Fibroblast of the aortic adventitia (primary cell): ENCODE measurements at places on chromosomes 12 and 14. TPM values are rescaled to one million over a fixed set of nuclear protein-coding genes. Genes with fewer than 3 reads are reported as not detected.

DNA sequence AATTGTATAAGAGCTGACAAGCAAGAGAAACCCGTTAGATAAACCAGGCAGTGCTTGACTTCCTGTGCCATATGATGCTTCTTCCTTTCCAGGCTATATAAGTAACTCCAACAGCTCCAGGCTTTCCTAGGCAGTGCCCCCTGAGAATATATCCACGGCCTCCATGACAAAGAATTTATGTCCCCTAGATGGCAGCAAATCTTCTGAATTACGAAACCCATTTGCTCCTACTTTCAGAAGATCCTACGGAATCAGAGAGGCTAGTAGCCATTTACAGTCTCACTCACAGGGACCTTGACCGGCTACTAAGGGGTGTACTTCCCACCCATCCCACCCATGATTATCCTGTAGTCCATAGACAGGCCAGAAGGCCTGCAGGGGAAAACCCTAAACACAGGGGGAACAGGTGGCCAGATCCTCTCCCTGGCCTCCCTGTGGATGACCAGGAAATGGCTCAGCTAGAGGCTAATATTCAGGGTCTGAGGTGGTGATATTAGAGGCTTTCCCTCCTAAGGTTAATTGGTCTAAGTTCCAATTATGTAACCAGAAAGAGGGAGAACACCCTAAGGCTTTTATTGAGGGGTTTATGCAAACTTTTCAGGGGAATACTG lies 77.2 kb upstream of the DCD start:
- DNase-seq, result peak; percentile 9

Gene BDKRB2
- 7.4 and 23.1 TPM in 2 replicates for total RNA-seq

Gene MGP
- 223 and 529 TPM in 2 replicates for total RNA-seq

GRCh38 chr12:57008178-57008577 lies 1.8 kb upstream of the ZBTB39 start:
- DNase-seq, result peak; percentile 84

- DNase-seq, result no peak
Measured at GRCh38 chr12:6807170-6807569, 14.5 kb upstream of the GPR162 start.

DNA sequence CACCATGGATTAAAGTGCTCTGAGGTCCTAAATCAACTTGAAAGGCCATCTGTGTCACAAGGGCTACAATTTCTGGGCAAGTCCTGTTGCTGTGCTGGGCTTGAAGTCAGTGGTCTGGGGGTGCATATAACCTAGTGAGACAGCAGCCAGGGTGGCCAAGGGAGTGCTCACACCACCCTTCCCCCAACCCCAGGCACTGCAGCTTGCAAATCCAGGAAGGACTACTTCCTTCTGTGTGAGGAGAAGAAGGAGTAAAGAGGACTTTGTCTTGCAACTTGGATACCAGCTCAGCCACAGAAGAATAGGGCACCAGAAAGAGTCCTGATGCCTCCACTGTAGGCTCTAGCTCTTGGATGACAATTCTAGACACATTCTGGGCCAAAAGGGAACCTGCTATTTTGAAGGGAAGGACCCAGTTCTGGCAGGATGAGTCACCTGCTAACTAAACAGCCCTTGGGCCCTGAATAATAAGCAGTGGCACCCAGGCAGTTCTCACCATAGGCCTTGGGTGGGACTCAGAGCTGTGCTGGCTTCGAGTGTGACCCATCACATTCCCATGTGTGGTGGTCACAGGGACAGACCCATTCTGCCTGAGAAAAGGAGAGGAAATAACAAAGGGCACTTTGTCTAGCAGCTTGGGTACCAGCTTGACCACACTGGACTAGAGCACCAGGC lies 32.6 kb upstream of the DHRS7 start:
- DNase-seq, result no peak

DNA sequence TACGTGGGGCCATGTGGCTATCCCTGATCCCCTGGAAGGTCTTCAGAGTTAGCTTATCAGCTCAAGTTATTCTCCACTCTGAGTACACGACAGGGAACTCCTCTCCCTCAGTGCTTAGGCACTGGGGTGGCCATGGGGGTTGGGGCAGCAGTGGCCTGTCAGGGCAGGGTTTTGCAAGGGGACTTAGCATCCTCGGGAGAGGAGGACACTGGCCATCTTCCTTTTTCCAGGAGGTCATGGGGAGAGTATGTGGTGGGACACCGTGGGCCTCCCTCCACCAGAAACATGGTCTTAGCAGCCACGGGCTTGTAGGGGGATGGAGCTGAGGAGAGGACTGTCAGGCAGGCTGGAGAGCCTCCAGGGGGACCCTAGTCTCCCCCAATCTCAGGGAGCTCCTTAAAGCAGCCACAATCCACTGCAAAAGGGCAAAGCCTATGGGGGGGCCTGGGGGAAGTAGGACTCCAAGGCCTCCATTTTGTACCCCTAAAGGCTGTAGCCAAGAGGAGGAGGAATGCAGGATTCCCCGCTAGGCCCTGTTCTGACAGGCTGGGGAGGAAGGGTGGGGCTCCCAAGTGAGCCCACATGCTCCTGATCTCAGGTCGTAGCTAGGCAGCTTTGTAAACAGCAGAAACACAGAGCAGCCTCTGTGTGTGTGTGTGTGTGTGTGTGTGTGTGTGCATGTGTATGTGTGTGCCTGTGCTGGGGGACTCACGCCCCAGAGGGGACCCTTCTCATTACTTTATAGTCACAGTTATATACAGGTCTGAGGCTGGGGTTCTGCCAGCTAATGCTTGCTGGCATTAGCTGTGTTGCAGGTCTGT lies 36.6 kb downstream of the KRT80 start:
- peak; percentile 59 for DNase-seq

- no peak for DNase-seq
Measured at GRCh38 chr14:88612981-88613380, 50.1 kb downstream of the ZC3H14 start.

GRCh38 chr14:85296456-85297210 lies 233.3 kb upstream of the FLRT2 start:
- DNase-seq, result peak; percentile 59

Gene TEX52
- not detected in 2 replicates for total RNA-seq

DNA sequence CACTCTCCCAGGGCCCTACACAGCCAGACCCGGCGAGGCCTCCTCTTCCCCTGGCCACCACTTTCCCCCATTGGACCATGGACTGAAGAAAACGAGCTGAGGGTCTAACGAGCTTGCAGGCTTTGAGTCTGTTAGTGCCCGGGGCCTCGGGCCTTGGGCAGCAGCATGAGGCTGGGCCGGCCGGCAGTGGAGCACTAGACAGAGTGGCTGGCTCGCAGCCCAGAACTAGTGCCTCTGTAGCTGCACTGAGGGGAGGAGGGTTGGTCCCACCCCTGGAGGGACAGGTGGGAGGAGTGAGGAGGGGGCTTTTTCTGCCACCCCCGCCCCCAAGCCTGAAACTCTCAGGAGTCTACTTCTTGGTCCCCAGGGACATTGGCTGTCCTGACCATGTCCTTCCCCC lies 38.7 kb downstream of the SLC6A12 start:
- DNase-seq, result no peak

GRCh38 chr14:36132826-36133225 lies 43.7 kb downstream of the PTCSC3 start:
- DNase-seq, result no peak

DNA sequence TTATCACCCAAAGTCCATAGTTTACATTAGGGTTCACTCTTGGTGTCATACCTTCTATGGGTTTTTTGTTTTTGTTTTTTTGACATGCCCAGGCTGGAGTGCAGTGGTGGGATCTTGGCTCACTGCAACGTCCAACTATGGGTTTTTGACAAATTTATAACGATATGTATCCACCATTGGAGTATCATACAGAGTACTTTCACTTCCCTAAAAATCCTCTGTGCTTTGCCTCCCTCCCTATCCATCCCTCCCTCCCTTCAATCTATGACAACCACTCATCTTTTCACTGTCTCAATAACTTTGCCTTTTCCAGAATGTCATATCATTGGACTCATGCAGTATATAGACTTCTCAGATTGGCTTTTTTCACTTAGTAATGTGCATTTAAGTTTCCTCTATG lies 139.0 kb upstream of the CCDC198 start:
- DNase-seq, result no peak

DNA sequence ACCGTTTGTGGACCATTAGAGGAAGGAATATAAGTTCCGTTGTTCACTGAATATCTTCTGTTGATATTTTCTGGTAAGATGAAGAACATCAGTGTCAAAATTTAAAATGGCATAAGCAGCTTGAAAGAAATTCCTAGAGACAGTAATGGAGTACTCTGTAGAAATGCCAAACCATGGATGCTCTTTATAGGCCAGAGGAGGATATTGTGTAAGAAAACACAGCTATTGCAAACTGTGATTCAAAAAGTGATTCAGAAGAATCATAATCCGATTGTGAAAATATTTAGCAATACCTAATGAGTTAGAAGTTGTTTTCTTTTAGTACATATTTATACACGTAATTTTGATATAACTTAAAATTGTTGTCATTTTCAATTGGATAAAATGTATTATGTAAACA lies 102.8 kb downstream of the SLC16A7 start:
- peak; percentile 91 for DNase-seq

DNA sequence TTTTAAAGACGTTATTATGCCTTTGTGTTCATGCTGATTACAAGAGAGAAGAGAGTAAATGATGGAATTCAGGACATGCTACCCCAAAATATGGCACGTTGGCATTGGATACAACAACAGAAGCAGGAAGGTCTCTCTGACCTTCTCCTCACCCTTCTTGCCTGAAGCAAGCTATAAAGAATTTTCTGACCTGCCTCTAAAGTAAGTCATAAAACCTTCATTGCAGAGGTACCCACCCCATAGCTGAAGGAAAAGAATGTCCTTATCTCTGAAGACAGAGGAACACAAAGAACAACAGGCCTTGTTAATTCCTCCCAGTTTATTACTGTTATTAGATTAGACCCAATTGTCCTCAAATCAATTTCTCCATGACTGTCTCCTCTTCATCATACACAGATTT lies 176.2 kb downstream of the FBXL14 start:
- no peak for DNase-seq

DNA sequence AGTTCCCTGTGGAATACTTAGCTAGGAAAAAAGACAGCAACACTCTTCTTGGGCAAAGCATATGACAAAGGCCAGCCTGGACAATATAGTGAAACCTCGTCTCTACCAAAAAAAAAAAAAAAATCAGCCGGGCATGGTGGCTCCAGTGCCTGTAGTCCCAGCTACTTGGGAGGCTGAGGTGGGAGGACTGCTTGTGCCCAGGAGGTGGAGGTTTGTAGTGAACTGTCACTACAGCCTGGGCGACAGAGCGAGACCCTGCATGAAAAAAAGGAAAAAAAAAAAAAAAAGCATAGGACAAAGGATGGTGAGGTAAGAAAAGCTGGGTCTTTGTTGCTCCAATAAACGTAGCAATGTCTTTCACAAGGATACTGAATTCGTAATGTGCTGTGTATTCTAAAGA lies 1.1 kb downstream of the TXNDC16 start:
- no peak for DNase-seq

DNA sequence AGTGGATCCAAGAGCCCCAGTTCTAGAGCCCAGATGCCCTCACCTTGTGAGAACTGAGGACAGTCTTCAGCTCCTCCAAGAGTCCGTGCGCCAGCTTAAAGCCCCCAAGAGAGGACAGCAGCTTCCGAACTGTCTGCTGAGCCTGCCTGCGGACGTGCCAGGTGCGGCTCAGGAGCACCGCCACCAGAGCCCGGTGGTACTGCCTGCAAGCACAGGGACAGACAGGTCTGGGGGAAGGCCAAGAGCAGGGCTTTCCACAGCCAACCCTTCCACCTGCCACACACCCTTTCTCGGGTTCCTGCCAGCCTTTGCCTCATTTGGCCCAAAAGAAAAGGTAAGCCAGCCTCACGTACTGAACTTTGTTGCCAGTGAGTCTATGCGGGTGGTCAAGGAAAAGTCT lies 30.2 kb downstream of the GCN1 start:
- no peak for DNase-seq

Gene RFX4
- total RNA-seq, result not detected in 2 replicates

DNA sequence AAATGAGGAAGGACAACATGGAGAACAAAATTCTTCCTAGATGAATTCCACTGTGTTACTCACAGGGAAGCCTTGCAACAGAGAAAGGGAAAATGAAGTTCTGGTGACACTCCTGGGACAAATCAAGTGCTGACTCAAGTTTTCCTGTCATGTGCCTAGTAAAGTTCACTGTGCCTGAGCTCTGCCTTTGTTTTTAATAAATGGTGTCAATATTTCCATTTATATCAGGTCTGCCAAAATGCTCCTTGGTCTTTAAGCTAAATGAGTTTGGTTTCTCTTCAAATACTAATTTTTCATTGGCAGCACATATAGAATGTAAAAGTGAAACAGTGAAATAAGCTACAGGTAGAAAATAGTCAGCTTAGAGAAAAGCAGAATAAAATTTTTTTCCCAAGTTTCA lies 33.0 kb downstream of the HIGD1C start:
- DNase-seq, result peak; percentile 81

DNA sequence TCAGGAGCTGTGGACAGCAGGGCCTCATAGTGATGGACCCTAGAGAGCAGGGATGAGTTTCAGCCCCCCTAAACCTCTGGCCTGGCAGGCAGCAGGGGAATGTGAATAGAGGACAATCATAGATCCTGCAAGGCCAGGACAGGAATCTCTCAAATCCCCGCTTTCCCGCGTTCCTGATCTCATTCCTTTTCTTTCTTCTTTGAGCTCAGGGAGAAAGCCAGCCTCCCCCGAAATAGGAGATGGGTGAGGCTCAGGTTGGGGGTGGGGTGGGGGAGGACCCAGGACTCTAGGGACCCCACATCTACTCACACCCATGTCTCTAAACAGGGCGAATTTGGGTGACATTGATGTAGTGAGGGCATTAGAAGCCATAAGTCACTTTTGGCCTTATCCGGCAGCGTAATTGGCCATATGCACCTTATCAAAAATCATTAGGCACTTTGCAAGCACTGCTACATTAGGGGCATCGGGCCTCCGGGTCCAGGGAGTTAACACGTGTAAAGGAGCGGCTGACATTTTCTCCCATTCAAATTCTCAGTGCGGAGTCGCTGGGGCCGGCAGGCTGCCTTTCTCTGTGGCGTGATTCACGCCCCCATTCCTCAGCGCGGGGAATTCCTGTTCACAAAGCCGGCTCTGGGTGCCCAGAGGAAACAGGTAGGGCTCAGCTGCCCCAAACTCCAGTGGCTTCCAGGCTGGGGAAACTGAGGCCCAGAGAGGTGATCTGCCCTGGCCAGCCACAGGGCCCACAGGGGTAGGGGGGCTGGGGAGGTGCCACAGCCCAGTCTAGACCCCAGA lies 1.5 kb downstream of the LHX5 start:
- no peak for DNase-seq

Gene KIF5A
- 0.72 and 1.8 TPM in 2 replicates for total RNA-seq

Gene P2RX2
- total RNA-seq, result not detected in 2 replicates

DNA sequence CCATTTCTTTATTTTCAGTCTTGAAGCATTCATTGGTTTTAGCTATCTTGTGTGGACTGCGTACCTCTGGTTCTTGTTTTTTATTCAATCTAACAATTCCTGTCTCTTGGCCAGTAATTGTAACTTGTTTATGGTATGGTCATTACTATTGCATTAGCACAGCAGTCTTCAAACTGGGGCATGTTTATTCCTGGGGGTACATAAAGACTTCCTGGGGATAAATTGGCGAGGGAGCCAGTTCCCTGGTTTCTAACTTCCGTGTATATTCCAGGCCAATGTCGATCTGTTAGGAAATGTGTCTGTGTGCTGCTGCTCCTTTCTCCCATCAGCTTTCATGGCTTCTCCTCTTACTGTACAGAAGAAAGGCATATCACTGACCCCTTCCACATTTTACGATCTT lies 13.7 kb upstream of the EVL start:
- DNase-seq, result no peak

GRCh38 chr12:108352591-108352990 lies 13.5 kb upstream of the CMKLR1 start:
- DNase-seq, result no peak
